Activated CD8-positive, alpha-beta T cell treated with anti-CD3 and anti-CD28 coated beads, Interleukin-2, amount 10 ng/mL, durations not matched to agents 7 days and 5 days (primary cell): ENCODE measurements at places on chromosomes 12 and 14.

DNA sequence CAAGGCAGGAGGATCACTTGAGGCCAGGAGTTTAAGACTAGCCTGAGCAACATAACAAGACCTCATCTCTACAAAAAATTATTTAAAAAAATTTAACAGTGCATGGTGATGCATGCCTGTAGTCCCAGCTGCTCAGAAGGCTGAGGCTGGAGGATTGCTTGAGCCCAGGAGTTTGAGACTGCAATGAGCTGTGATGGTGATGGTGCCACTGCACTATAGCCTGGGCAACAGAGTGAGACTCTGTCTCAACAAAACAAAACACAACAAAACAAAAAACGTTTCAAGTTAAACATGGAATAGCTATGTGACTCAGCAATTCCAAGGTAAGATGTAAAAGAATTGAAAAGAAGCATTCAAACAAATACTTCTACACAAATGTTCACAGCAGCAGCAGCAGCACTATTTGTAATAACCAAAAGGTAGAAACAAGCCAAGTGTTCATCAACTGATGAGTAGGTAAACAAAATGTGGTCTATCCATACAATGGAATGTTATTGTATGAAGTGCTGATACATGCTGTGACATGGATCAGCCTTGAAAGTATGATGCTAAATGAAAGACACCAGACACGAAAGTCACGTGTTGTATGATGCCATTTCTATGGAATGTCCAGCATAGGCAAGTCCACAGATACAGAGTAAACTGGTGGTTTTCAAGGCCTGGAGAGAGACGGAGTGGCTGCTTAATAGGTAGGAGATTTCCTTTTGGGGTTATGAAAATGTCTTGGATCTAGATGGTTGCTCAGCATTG lies 31.4 kb downstream of the CFAP251 start:
- DNase-seq, result no peak

DNA sequence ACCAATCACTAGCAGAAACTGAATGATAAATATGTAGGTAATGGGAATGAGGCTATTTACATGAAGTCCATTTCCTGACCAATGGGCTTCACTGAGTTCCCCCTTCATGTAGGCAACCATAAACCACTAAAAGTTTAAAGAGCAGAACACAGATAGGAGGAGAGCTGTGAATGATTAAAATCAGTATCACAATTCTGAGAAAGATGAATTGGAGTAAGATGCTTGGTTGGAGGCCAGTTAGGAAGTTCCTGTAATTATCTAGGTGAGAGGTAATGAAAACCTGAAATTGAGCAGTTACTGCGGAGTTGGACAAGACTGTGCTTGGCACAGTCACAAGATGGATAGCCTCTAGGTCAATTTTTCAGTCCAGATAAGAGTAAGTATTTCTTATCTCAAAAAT lies 56.6 kb downstream of the GALNT4 start:
- no peak for DNase-seq

DNA sequence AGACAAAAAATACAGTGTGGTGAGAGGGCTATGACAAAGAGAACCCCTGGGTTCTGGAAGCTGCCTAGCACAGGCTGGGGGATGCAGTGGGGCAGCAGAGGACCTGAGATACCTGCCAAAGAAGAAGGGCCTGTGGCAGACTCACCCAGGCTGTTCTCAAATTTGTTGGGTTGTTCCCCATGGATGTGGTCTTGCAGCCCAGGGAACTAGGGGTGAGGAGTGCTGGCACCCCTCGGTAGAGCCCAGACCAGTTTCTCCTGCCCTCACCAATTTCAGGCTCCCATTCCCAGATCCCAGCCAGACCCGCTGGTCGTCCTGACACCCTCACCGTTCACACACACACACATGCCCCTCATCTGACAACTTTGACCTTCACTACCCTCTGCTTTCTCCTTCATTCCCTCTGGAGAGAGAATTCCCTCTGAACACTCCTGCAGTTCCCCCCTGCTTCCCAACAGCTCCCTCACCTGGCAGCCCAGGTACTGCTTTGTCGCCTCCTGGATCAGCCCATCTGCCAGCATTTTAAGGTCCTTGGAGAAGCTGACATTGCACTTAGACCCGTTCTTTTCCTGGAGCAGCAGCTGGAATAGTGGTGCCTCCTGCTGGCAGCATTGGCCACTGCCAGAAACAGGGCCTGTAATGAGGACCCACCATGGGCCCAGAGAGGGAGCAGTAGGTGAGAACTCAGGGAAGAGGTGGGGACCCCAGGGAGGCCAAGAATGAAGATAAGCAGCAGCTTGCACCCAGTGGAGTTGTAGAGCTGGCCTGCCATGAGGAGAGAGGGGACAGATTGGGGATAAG lies 5.9 kb upstream of the GDF11 start:
- DNase-seq, result peak; percentile 76

- no peak for DNase-seq
These were observed 23.9 kb downstream of the GNG2 start for GRCh38 chr14:51884086-51884927.

- DNase-seq, result no peak
These were observed 2.5 kb downstream of the SSPN start for GRCh38 chr12:26197832-26198231.

GRCh38 chr12:15855646-15856045 lies 26.5 kb upstream of the STRAP start:
- no peak for DNase-seq
